Hair follicle dermal papilla cell (primary cell): ENCODE measurements at places on chromosomes 13 and 19. TPM values are rescaled to one million over a fixed set of nuclear protein-coding genes. Genes with fewer than 3 reads are reported as not detected.

The C1QTNF9B gene
- not detected in 2 replicates for total RNA-seq

The GFY gene
- not detected in 2 replicates for total RNA-seq

The IL11 gene
- 1.8 and 3.9 TPM in 2 replicates for total RNA-seq

The KLK14 gene
- not detected in 2 replicates for total RNA-seq

The BCAM gene
- 1.6 and 3.6 TPM in 2 replicates for total RNA-seq

The PTH2 gene
- total RNA-seq = not detected in 2 replicates

The RFXAP gene
- total RNA-seq = 1.3 and 1.7 TPM in 2 replicates

The LHFPL6 gene
- total RNA-seq = 89.6 and 90.5 TPM in 2 replicates

The SULT2B1 gene
- 0.36 TPM in 1 of 2 replicates, not detected in the other for total RNA-seq

The HCST gene
- 0.81 TPM in 1 of 2 replicates, not detected in the other for total RNA-seq

The HIPK4 gene
- total RNA-seq = 0.12 and 0.49 TPM in 2 replicates

The SOX1 gene
- total RNA-seq = not detected in 2 replicates

The DPF1 gene
- 0.61 and 2.3 TPM in 2 replicates for total RNA-seq

The KLK12 gene
- not detected in 2 replicates for total RNA-seq

The CERS1 gene
- total RNA-seq = 0.49 and 0.65 TPM in 2 replicates

The BCL2L12 gene
- 2.9 and 8.1 TPM in 2 replicates for total RNA-seq

The NLRP5 gene
- total RNA-seq = not detected in 2 replicates

The C19orf85 gene
- total RNA-seq = not detected in 2 replicates

The MEIOSIN gene
- total RNA-seq = not detected in 2 replicates

The CBLC gene
- 0.36 TPM in 1 of 2 replicates, not detected in the other for total RNA-seq

The KANK3 gene
- total RNA-seq = 0.16 and 0.61 TPM in 2 replicates

The MAST1 gene
- 0.16 and 0.36 TPM in 2 replicates for total RNA-seq

The ARHGAP33 gene
- 3.0 and 6.8 TPM in 2 replicates for total RNA-seq

The TJP3 gene
- not detected in 2 replicates for total RNA-seq

The PLK5 gene
- under 0.01 and 0.12 TPM in 2 replicates for total RNA-seq

The EMP3 gene
- 69.1 and 109 TPM in 2 replicates for total RNA-seq

The PLVAP gene
- under 0.01 TPM in 1 of 2 replicates, not detected in the other for total RNA-seq

The CA11 gene
- 1.5 and 2.9 TPM in 2 replicates for total RNA-seq

The PPM1N gene
- 0.61 and 1.8 TPM in 2 replicates for total RNA-seq

The COL5A3 gene
- 37.6 and 67.5 TPM in 2 replicates for total RNA-seq

The URAD gene
- not detected in 2 replicates for total RNA-seq

The ARHGAP45 gene
- total RNA-seq = 0.65 and 1.5 TPM in 2 replicates

The MEIS3 gene
- total RNA-seq = 36.7 and 51.6 TPM in 2 replicates

The CDC42EP5 gene
- total RNA-seq = 32.1 and 36.8 TPM in 2 replicates

The STOML3 gene
- not detected in 2 replicates for total RNA-seq

The KLHL1 gene
- total RNA-seq = not detected in 2 replicates

The METTL21C gene
- not detected in 2 replicates for total RNA-seq

The IRGC gene
- total RNA-seq = not detected in 2 replicates

The SMIM44 gene
- total RNA-seq = not detected in 2 replicates

The ZNF575 gene
- total RNA-seq = 0.32 TPM in 1 of 2 replicates, not detected in the other

The C2CD4C gene
- total RNA-seq = under 0.01 and 0.12 TPM in 2 replicates

The ZNF570 gene
- 8.1 and 9.1 TPM in 2 replicates for total RNA-seq

The CNFN gene
- not detected in 2 replicates for total RNA-seq

The F10 gene
- 5.7 and 10.6 TPM in 2 replicates for total RNA-seq

The ELF1 gene
- 60.4 and 61.8 TPM in 2 replicates for total RNA-seq

The CD37 gene
- total RNA-seq = not detected in 2 replicates

The ZNF614 gene
- 13.4 and 16.6 TPM in 2 replicates for total RNA-seq

The CYSLTR2 gene
- total RNA-seq = not detected in 2 replicates

The HNRNPL gene
- 232 and 246 TPM in 2 replicates for total RNA-seq

The SIGLEC6 gene
- not detected in 2 replicates for total RNA-seq

The LIM2 gene
- total RNA-seq = not detected in 2 replicates

The STAP2 gene
- 3.1 and 4.9 TPM in 2 replicates for total RNA-seq

The F2RL3 gene
- total RNA-seq = 0.12 TPM in 1 of 2 replicates, not detected in the other

The KLK4 gene
- not detected in 2 replicates for total RNA-seq
